Progenitor cell of endocrine pancreas (in vitro differentiated cells): ENCODE measurements at places on chromosomes 16 and 17.
A peak's percentile ranks its signal among the peaks of the same experiment; 100 is the strongest.

GRCh38 chr17:73571511-73572130 lies 72.6 kb downstream of the SDK2 start:
- H3K27me3 ChIP-seq, result peaks cover 26% of the 10 kb centered on the region
- H3K27ac ChIP-seq, result no peak overlapping the region
- DNase-seq, result no peak
- H3K36me3 ChIP-seq, result no peaks in the 10 kb centered on the region
- no peak overlapping the region for H3K4me3 ChIP-seq
- no peaks in the 10 kb centered on the region for H3K4me1 ChIP-seq

DNA sequence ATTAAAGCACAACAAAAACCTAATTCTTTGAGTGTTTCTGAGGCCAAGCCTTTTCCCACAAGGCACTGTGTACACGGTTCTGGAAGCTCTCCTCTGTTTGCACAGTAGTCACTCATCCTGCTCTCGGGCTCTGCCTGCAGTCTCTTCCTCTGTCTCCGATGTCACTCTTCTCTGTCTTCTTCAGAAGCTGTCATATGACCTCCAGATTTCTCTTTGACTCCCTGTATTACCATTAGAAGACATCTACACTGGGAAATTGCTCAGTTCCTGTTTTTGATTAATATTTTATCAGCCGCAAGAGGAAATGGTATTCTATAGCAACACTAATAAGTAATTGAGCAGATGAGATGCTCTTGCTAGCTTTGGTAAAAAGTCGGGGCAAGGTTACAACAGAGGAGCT lies 422.9 kb downstream of the WWOX start:
- peaks cover 2% of the 10 kb centered on the region for H3K36me3 ChIP-seq
- H3K27ac ChIP-seq, result no peak overlapping the region
- no peak for DNase-seq
- H3K4me3 ChIP-seq, result no peak overlapping the region

DNA sequence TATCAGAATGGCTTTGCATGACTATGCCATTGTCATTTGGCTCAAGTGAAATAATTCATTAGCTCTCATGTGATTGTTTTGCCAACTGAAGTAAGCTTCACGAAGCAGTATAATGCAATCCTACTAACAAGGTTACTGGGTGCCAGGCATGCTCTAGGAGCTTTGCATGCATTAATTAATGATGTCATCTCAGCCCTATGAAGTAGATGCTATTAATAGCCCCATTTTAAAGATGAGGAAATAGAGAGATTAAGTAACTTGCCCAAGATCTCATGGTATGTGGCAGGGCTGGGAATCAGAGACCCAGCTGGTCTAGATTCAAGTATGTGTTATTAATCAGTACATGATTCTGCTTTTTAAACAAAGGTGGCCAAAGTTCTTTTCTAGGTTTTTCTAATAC lies 14.1 kb downstream of the KRT39 start:
- no peak for DNase-seq
- H3K36me3 ChIP-seq, result no peaks in the 10 kb centered on the region
- H3K4me3 ChIP-seq, result no peak overlapping the region
- H3K27me3 ChIP-seq, result no peaks in the 10 kb centered on the region
- H3K4me1 ChIP-seq, result peaks cover 37% of the 10 kb centered on the region

DNA sequence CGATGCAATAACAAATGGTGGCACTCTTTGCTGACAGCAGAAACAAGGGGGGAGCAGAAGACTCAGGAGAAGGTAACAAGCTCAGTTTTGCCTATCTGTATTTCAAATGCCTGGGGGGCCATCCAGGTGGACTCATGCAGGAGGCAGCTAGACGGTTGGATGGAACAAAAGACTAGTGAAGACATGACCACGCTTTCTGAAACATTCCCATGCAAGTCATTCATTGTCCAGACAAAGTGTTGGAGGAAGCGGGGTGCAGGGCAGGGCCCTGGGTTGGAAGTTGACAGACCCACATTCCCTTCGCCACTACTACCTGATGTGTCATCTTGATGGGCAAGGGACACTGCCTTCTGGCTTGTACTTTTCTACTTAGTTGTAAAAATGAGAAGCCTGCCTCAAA lies 29.8 kb upstream of the CRYBA1 start:
- no peak for DNase-seq
- H3K36me3 ChIP-seq, result no peaks in the 10 kb centered on the region
- H3K4me1 ChIP-seq, result peaks cover 3% of the 10 kb centered on the region
- no peak overlapping the region for H3K4me3 ChIP-seq
- H3K27me3 ChIP-seq, result peaks cover 9% of the 10 kb centered on the region
- peak overlapping the region; percentile 6 for H3K27ac ChIP-seq
